Stimulated activated CD8-positive, alpha-beta memory T cell treated with anti-CD3 and anti-CD28 coated beads, Interleukin-2, amount 100 ng/mL, for 1 hour (primary cell): ENCODE measurements at places on chromosomes 11 and 22.

- no peak for DNase-seq
These were observed 34.1 kb downstream of the CERK start for GRCh38 chr22:46703996-46704370.

GRCh38 chr11:132208477-132209055 is 838.2 kb downstream of the NTM start:
- DNase-seq, result no peak

DNA sequence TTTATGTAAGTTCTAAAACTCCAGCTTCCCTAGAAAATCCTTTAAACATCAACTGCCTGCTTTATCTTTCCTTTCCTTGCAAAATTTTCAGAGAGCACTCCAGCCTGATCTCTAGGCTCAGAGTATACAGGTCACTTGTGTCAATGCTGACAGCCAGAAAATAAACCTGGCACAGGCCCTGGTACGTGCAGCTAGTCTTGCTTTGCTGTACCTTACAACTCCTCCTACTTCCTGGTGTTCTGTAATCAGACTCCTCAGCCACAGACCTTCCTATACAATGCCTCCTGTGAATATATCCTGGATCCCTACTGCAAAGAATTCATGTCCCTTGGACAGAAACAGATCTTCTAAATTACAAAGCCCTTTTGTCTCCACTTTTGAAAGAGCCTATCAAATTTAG is 24.2 kb upstream of the TMEM123 start:
- no peak for DNase-seq

DNA sequence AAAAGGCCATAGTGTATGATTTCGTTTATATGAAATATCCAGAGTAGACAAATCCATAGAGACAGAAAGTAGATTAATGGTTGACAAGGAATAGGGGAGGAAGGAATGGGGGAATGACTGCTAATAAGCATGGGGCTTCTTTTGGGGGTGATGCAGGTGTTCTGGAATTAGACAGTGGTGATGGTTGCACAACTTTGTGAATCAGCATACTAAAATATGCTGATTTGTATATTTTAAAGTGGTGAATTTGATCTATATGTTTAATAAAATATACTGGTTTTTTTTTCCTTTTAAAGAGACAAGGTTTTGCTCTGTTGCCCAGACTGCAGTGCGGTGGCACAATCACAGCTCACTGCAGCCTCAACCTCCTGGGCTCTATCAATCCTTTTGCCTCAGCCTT is 6.5 kb upstream of the HORMAD2 start:
- no peak for DNase-seq

GRCh38 chr11:109306322-109306721 is 115.7 kb upstream of the C11orf87 start:
- DNase-seq, result no peak
